ENCODE measurements at places on chromosomes 7 and 10.

- no peak for DNase-seq
Measured at GRCh38 chr7:28700790-28701203, 257.3 kb downstream of the TRIL start.

GRCh38 chr10:2760736-2761135 lies 306.6 kb upstream of the PFKP start:
- no peak for DNase-seq

GRCh38 chr7:50155755-50156154 lies 62.7 kb upstream of the ZPBP start:
- no peak for DNase-seq

GRCh38 chr10:99843310-99843709 lies 60.9 kb downstream of the ABCC2 start:
- no peak for DNase-seq

Measured in dermis blood vessel endothelial cell (primary cell).